Activated T-helper 2 cell treated with anti-CD3 and anti-CD28 coated beads, Interferon-gamma antibody, Interleukin-2, Interleukin-4, amounts not matched to agents 10 μg/mL and 5 μg/mL and 100 μg/mL, durations not matched to agents 14 hours and 24 hours and 36 hours (primary cell): ENCODE measurements at places on chromosomes 7 and 10. TPM values are rescaled to one million over a fixed set of nuclear protein-coding genes. Genes with fewer than 3 reads are reported as not detected.

POLL gene
- 32.4 and 33.4 TPM in 2 replicates for total RNA-seq

OR6B1 gene
- total RNA-seq: not detected in 2 replicates

STEAP1B gene
- 0.30 and 0.32 TPM in 2 replicates for total RNA-seq

PNLIPRP2 gene
- total RNA-seq: not detected in 2 replicates

FOXI2 gene
- total RNA-seq: not detected in 2 replicates
